Activated CD4-positive, alpha-beta T cell treated with anti-CD3 and anti-CD28 coated beads, Interleukin-2, amount 50 U/mL, for 24 hours (primary cell): ENCODE measurements at places on chromosomes 4 and X.

GRCh38 chr4:54661169-54661568 lies 3.4 kb downstream of the KIT start:
- no peak for DNase-seq

DNA sequence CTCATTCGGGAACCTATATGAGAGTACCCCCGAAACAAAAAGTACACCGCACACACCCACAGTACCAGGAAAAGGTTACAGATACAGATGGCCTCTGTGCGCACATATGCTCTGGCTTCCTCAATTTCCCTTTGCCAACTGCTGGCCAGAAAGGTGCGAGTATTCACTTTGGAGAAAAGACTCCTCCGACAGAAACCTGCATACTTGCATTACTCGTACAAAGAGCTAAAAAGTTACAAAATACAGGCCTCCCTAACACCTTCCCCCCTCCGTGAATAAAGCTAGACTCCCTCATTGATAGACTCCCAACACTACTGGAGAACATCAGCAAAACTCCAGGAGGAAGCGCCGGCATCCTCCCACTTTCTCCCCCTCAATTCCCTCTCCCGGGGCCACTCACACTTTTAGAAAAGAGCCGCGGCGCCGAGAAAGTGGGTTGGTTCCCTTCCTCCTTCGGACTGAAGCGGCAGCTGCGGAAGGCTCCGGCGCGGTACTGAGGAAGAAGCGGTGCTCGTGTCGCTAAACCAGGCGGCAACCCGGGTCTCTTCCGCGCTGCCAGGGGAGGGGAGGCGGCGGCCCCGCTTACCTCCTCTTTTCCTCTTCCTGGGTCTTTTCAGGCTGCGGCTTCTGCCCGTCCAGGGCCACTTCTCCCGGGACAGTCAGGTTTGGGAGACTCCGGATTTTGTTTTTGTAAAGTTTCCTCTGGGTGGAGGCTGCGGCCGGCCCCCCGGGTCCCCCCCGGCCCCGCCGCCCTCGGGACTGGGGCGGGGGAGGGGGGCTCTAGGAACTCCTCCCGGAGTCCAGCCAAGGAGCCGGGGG lies 1.1 kb downstream of the FBXW7 start:
- DNase-seq: peak; percentile 14

- DNase-seq: no peak
These were observed 12.1 kb upstream of the ARSF start for GRCh38 chrX:3029129-3029528.

GRCh38 chrX:124690495-124690894 lies 344.1 kb downstream of the SH2D1A start:
- no peak for DNase-seq

GRCh38 chrX:120456973-120457372 lies 12.1 kb downstream of the LAMP2 start:
- no peak for DNase-seq

DNA sequence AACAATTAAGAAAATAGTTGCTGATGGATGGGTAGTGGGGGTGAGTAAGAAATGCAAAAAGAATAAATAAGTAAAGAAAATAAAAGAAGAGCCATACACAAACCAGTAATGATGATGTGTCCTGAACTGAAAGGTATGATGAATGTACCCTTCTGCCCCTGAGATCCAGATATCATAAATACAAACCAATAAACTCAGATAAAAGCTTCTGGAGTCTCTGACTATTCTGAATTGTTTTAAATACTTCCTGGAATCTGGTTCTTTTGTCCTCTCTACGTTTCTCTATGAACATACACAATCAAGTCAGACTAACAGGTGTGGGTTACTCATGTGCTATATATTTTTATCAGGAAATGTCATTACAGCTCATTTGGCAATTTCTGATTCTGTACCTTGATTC lies 153.4 kb downstream of the PPP1R2C start:
- no peak for DNase-seq
